Panc1 (cell line): ENCODE measurements at places on chromosomes 4 and X.
A peak's percentile ranks its signal among the peaks of the same experiment; 100 is the strongest.

DNA sequence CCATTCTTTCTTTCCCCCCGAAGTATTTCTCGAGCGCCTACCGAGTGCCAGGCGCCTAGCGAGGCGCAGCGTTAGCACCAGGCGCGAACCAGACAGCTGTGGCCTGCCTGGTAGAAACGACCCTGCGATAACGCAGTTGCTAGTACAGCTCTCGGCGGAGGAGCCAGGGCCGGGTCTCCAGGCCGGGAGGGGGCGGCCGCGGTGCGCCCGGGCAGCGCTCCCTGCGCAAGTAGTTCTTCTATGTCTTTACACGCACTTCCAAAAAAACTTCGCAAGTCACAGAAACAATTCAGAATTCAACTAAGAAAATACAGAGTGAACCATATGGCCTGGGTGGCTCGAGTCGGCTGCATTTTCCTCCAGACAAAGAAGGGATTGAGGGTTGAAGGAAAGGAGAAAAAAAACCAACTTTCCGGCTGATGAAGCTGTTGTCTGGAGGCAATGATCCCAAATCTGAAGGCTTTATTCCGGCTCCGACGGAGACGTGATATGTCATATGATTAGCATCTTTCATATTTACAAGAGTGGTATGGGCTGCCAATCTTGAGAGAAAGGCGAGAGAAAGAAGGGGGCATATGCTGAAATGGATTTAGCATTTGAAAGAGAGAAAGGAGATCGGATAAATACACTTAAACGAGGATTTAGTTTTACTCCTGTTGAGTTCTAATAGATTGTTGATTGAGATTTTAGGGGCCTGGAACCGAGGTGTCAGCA, 7.2 kb upstream of the NEUROG2 start:
- no peak for DNase-seq

- no peak for DNase-seq
Observed at GRCh38 chrX:56228914-56229313, 3.2 kb upstream of the KLF8 start.

- no peak for DNase-seq
Observed at GRCh38 chr4:138693526-138693925, 322.1 kb upstream of the NOCT start.

GRCh38 chrX:150779385-150779784, 86.2 kb downstream of the MTMR1 start:
- no peak for DNase-seq

DNA sequence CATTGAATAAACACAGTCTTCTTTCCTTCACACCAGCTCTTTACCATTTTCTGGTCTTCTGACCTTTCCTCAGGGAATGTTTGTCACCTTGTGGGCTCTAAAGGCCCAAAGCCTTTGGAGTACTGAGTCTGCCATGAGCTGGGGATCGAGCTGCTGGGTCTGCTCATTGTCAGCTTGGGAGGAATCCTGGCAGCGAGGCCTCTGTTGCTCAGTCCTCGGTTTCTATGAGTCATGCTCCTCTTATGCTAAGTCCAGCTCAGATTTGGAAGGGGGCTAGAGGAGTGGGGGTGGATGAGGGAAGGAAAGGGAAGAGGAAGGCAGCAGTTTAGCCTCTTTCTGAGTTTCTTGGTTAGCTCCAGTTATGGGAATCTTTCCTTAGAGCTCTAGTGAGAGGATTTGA, 31.1 kb downstream of the NHSL2 start:
- DNase-seq, result no peak

- no peak for DNase-seq
Observed at GRCh38 chr4:183038436-183038835, 60.6 kb upstream of the WWC2 start.

DNA sequence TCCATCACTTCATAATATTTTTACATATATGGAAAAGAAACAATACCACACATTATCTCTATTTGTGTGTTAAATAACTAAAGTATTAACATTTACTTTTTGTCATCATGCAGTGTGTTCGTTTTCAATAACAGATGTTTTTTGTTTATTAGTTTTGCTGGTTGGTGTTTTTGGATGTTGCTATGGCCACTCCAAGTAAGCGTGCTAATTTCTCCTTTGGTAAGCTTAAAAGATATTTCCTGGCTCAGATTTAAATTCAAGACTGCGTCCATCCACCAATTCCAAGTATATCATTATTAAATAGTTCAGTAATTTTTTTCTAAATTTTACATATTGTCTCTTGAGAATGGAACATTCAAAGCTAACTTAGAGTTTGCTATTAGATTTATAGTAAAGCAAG, 235.4 kb upstream of the IL1RAPL1 start:
- no peak for DNase-seq

DNA sequence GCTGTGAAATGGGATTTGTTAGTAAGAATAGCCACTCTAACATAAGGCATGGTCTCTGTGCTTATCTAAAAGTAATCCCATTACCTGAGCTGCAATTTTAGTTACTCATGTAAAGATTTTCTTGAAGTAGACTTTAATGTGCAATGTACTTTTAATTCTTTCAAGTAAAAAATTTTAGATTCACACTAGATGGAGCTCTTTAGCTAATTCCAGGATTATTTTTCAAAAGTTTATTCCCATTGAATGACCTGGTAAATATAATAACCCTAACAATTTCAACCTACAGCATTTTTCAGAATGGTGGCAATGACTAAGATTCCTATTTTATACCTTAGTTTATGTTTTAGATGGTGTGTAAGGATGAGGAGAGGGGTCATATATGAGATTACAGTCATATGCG, 18.1 kb downstream of the USP38 start:
- no peak for DNase-seq

- no peak for DNase-seq
Observed at GRCh38 chr4:155881555-155881954, 15.5 kb upstream of the ASIC5 start.

- DNase-seq, result no peak
Observed at GRCh38 chr4:86595426-86595805, 1.3 kb downstream of the PTPN13 start.

- DNase-seq, result no peak
Observed at GRCh38 chr4:22003878-22004277, 55.3 kb upstream of the KCNIP4 start.

DNA sequence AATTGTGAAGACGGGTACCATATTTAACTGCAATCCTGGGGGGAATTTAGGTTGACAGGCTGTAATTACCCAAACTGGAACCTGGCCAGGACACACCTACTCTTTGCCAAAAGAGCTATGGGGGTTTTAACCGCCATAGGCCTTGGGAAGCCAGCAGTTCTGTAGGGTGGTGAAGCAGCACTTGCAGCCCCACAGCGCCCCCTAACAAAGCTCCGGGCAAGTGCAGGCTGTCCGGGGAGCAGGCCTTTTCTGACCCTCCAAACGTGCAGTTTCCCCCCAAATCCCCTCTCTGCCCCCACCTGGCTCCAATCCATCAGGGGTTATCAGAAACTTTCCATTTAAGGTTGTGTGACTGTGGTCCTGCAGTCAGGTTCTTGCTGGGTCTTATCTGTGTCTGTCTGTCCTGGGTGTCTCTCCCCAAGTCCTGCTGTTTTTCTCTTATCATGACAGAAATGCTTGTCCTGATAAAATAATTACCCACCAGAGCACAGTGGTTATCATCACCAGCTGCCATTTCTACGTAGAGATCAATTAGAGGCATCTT, 350.9 kb downstream of the MID1IP1 start:
- DNase-seq, result peak; percentile 2

DNA sequence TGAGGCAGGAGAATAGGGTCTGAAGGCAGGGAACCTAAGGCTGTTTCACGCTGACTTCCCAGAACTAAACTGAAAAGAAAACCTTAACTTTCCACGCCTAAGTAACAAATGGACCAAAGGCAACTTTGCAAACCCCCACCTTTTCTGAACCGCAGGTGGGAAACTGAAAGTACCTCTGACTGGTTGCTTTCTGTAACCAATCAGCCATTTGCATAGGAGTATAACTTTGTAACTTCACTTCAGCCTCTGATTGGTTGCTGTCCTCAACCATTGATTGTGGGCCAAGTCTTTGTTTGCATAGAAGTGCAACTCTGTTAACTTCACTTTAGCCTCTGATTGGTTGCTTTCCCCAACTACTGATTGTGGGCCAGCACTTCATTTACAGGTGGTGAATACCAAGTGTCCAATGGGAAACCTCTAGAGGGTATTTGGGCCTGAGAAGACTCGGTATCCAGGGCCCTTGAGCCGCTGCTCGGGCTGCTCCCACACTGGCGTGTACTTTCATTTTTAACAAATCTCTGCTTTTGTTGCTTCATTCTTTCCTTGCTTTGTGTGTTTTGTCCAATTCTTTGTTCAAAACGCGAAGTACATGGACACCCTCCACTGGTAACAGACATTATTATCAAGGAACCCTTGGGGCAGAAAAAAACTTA, 121.6 kb upstream of the CBR4 start:
- DNase-seq, result no peak

DNA sequence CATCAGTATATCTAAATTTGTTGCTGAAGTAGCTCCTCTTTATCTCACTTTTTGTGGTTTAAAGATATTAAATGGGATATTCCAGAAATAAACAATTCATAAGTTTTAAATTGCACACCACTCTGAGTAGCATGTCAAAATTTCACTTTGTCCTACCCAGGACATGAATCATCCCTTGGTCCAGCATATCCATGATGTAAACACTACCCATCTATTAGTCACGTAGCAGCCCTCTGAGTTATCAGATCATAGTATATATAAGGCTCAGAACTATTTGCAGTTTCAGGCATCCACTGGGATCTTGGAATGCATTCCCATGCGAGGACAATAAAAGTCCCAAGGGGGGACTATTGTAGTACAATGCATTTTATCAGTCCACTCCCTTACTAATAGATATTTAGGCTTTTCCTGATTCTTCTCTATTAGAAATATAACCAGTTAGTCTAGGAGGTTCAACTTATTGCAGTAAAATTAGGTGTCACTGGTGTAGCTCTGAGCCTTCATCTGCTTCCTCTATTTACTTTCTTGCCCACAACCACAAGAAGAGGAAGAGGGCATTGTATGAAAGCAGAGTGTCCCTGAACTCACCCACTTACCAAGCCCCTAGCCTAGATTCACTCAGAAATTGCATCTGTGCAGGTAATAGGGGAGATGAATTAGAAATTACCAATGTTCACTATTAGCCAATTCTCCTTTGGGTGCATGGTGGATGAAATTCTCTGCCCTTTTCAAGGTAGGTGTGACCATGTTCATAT, 409.8 kb upstream of the GALNT7 start:
- peak; percentile 28 for DNase-seq

GRCh38 chr4:7388627-7389026, 46.1 kb downstream of the PSAPL1 start:
- no peak for DNase-seq

- no peak for DNase-seq
Observed at GRCh38 chr4:86919561-86920223, 15.1 kb upstream of the AFF1 start.

DNA sequence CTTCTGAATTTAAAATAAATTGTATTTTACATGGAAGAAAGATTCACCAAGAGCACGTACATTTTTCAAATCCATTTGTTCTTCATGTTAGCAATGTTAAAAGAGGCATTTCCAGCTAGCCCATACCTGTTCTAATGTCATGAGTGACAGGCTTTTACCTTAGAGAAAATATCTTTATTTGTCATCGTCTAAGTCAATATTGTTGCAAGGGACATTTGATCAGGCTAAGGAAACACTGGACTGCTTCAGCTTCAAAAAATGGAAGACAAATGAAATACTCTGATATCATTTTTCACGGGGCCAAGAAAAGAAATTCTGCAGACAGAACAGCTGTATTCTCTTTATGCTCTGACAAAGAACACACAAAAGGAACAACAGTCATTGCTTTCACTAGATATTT, 207.7 kb downstream of the RCHY1 start:
- DNase-seq, result no peak

DNA sequence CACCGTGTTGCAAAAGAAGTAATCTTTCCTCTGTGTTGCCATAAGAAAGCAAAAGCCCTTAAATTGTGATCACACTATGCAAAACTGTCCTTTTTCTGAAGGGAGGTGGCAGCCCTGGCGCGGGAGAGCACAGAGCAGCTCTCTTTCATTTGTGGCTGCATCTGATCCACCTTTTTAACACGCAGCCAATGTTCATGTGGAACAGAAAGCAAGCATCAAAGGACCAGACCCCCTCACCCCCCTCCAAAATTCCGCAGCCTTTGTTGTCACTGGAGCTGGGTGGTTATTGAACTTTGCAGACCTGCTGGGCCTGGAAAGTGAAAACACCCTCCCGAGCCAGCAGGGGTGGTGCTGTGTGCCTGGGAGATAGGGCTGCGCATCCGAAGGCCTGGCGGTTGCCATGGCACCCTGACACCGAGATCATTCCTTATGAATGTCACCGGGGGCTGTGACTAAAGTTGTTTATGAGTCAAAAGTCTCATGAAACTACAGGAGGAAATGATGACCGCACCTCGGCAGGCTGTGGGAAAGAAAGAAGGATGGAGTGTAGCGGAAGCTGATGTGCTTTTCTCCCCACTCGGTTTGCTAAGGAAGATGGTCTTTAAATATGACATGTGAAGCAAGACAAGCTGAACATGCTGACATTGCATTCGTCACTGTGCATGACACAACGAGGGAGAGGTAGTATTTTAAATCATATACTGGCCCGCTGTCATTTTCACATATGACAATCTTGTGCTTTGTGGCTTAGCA, 367.4 kb downstream of the UNC5C start:
- no peak for DNase-seq

GRCh38 chr4:47615385-47615784, 130.3 kb downstream of the ATP10D start:
- DNase-seq, result no peak

GRCh38 chr4:66569228-66569627, 898.9 kb upstream of the EPHA5 start:
- no peak for DNase-seq

DNA sequence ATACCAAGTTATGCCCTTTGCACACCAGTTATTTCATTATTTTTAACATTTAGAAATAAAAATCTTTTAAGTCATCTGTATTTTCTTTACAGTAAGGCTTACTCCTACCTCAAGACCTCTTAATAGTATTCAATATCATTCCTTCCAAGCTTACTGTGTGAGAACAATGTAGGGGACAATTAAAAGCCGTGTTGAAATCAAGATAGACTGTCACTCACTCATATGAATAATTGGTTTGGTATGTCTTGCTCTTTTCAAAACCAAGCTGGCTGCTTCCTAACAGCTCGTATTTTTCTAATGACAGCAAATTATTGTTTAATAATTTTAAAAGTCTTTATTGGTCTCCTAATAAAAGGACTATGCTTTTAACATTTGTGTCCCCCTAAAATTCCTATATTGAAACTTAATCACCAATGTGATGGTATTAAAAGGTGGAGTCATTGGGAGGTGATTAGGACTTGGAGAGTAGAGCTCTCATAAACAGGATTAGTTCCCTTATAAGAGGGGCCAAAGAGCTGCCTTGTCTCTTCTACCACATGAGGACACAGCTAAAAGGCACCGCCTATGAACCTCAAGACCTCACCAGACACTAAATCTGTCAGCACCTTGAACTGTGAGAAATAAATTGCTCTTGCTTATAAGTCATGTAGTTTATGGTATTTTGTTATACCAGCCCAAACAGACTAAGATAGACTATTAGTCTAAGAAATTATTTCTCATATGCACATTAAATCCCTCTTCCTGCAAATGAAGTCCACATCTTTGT, 4.1 kb downstream of the ABCB7 start:
- no peak for DNase-seq

- DNase-seq, result no peak
Observed at GRCh38 chr4:114306946-114307345, 291.7 kb upstream of the UGT8 start.
